NCI-H1092 (cell line): ENCODE measurements at places on chromosomes 3 and 15.
A peak's percentile ranks its signal among the peaks of the same experiment; 100 is the strongest.

GRCh38 chr15:68518785-68519430, 59.9 kb upstream of the CORO2B start:
- no peak for DNase-seq

DNA sequence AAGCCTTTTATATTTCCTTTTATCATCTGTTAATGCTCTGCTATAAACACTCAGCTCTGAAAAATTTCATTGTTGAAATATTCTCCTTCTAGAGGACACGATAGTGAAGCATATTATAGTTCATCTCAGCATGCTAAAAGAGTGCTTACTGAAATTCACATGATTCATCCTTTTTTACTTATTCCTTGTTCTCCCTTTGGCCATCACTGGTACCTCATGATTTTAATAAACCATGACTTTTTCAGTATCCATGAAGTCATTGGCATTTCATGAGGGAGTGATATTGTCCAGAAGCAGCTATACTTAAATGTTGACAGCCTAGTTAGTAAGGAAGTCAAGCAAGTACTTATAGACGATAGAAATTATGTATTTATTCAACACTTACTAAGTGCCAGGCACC, 112.7 kb downstream of the PROS1 start:
- no peak for DNase-seq

GRCh38 chr15:60531801-60532200, 52.9 kb upstream of the ICE2 start:
- no peak for DNase-seq

- DNase-seq, result peak; percentile 21
These were observed 146.6 kb downstream of the SERPINI1 start for GRCh38 chr3:167882057-167882667.

DNA sequence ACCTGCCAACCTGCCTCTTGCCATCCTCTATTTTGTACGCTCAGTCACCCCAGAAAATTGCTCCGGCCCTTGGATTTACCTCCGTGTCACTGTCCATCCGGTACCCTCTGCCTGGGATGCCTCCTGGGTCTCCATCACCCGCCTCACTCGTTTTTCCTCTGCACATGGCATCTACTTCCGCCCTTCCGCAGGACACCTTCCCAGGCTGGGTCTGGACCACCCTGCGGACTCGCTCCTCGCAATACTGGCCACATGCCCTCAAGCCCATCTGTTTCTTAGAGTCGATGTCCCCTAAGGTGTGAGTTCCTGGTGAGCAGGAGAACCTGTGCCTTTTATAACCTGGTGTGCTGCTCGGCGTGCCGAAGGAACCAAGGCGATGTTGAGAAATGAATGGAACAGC, 58.5 kb downstream of the APBA2 start:
- DNase-seq, result no peak

GRCh38 chr3:69915726-69916125, 83.8 kb upstream of the SAMMSON start:
- DNase-seq, result no peak

- DNase-seq, result no peak
These were observed 13.6 kb downstream of the WNT7A start for GRCh38 chr3:13866041-13866965.

- no peak for DNase-seq
These were observed 2.3 kb downstream of the FLNB start for GRCh38 chr3:58010562-58010961.

- DNase-seq, result no peak
These were observed 13.2 kb downstream of the PAK6 start for GRCh38 chr15:40252141-40252437.

- no peak for DNase-seq
These were observed 109.9 kb upstream of the RAP2B start for GRCh38 chr3:153052096-153052460.

DNA sequence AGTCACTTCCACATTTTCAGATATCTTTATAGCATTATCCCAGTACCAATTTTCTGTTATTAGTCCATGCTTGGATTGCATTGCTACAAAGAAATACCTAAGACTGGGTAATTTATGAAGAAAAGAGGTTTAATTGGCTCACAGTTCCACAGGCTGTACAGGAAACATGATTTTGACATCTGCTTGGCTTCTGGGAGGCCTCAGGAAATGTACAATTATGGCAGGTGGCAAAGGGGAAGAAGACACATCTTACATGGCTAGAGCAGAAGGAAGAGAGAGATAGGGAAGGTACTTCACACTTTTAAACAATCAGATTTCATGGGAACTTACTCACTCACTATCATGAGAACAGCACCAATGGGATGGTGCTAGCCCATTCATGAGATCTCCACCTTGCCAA, 172.3 kb upstream of the GPR149 start:
- no peak for DNase-seq

DNA sequence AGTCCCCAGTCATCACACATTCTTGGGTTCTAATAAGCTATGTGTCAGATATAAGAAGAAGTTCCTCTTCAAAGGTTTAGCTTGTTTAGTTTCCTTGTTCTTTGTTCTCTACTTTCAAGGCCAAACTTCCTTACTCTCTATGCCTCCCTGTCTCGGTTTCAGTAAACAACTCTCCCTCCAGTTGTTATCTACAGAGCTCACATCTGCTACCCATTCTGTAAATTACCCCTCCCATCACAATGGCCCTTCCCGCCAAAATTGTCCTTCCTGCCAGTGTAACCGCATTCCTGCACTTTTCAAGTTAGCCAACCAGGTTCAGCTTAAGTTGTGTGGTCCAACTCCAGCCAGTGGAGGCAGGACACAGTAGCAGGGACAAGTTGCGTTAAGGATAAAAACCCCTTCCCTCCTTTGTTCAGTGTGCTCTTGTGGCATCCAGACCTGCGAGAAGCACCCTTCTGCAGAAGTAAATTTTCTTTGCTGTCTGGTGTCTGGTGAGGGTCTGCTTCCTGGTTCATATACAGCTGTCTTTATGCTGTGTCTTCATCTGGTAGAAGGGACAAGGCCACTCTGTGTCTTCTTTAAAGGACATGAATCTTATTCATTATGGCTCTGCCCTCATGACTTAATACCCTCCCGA, 342.1 kb upstream of the GRM7 start:
- no peak for DNase-seq

GRCh38 chr3:69353503-69353902, 32.4 kb downstream of the FRMD4B start:
- DNase-seq, result no peak

GRCh38 chr15:100096700-100097099, 245.1 kb downstream of the ADAMTS17 start:
- no peak for DNase-seq

DNA sequence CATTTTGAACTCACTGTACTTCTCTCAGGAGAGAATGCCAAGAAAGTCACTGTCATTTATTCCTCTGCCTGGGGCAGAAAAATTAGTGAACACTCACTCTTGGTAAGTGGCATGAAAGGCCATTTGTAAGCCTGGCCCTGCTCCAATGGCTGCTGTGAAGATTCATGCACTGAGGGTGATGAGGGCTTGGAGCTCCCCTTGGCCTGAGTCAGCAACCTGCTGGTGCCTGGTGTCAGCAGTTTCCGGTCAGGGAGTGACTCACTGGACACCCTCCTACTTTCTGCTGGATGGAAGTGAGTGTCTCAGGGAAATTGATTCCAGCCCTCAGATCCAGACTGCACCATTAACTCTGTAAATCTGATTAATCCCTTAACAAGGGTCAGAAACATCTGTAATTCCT, 37.6 kb downstream of the TRA2B start:
- no peak for DNase-seq

GRCh38 chr3:72346526-72346926, 501.7 kb downstream of the SHQ1 start:
- DNase-seq, result no peak

DNA sequence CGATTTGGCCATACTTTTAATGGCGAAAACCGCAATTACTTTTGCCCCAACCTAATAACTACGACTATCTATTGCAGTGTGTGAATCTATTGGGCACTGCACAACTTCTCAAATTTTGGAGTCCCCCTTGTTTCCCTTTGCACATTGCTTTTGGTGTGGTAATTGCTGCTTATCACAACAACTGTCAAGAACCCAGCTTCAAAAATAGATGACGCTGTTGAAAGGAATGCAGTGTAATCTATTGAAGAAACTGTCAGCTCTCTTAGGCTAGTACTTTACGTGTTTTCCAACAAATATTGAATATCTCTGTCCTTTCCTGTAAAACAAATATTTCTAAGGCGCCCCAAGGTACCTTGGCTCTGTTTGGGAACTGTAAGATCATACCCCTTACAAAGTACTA, 222.8 kb upstream of the UBE2E2 start:
- DNase-seq, result no peak

GRCh38 chr3:80434366-80434765, 666.6 kb upstream of the ROBO1 start:
- DNase-seq, result no peak

DNA sequence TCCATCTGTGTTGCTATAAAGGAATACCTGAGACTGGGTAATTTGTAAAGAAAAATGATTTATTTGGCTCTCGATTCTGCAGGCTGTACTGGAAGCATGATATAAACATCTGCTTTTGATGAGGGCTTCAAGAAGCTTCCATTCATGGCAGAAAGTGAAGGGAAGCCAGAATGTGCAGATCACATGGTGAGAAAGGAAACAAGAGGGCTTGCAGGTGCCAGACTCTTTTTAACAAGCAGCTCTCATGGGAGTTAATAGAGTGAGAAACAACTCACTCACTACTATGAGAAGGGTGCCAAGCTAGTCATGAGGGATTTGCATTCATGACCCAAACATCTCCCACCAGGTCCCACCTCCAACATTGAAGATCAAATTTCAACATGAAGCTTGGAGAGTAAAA, 247.2 kb downstream of the ZIC4 start:
- DNase-seq, result no peak

DNA sequence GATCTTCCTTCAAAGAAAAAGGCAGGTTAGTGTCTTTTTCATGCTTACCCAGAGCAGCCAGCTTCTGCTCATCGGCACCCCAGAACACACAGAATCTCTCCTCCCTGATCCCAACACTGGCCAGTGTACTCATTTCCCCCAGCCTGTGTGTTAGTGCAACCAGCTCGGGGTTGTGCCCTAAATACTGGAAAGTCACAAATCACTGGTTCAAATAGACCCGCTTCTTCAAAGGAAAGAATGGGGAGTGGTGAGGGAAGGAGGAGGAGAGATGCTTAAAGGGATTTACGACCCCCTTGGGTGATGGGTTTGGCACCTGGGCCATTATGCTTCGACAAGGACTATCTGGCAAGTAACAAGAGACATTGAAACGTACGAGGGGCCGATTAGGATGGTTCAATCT, 114.0 kb downstream of the FOXB1 start:
- DNase-seq, result no peak

DNA sequence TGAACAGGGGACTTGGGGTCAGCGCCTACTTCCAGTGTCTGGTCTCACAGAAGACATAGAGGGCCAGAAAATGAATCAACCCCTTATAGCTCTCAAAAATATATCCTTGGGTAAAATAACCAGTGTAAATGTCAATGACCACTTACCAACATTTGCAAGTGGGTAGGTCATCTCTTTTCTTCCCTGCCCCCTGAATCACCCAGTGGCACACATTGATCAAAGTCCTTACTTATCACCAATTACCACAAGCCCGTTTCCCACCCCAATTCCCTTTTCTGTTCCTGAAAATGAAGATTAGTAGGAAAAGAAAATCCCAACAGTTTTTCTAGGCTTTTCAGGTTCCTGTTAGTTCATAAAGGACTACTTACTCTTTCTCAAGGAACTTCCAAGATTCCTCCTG, 70.5 kb upstream of the HEG1 start:
- DNase-seq, result no peak

GRCh38 chr3:181493423-181493822, 218.3 kb upstream of the SOX2 start:
- no peak for DNase-seq

DNA sequence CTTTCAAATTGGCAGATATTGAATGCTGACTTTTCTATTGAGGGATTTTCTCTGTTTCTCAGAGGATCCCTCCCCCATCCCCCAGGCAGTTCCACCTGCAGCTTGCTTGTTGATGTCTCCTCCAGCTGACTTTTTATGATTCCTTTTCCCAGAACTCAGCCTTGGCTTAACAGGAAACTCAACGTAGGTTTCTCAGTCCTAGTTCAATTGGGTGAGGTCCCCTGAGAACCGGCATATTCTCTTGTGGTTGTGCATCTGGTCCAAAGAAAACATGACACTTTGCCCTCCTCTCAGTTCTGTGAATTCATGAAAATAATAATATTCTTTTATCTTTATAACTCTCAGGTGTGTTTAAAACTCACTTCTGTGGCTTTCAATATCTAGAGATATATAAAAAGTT, 1222.1 kb downstream of the OTOL1 start:
- no peak for DNase-seq

DNA sequence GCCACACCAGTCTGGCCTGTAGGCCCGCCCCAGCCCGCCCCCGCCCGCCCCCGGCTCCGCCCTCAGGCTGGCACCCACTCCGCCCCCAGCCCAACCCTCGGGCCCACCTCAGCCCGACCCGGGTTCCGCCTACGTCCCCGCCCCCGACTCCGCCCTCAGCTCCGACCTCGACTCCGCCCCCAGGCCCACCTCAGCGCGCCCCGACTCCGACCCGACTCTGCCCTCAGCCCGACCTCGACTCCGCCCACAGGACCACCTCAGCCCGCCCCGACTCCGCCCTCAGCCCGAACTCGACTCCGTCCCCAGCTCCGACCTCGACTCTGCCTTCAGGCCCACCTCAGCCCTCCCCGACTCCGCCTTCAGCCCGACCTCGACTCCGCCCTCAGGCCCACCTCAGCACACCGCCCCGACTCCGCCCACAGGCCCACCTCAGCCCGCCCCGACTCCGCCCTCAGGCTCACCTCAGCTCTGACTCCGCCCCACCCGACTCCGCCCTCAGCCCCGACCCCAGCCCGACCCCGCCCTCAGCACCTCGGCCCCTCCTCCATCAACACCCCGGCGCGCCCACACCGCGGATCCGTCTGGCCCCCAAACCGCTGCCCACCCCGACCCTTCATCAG, at the start of gene RAB43:
Gene RAB43, minus strand, starts transcription at position 13 of the 620 bp plus-strand sequence. CDS start 315 bp downstream, outside the sequence.
- DNase-seq, result peak; percentile 51

- no peak for DNase-seq
These were observed 36.7 kb downstream of the ZBTB38 start for GRCh38 chr3:141405025-141405424.

GRCh38 chr3:184380185-184380626, 352 bp downstream of the CHRD start:
- DNase-seq, result no peak

DNA sequence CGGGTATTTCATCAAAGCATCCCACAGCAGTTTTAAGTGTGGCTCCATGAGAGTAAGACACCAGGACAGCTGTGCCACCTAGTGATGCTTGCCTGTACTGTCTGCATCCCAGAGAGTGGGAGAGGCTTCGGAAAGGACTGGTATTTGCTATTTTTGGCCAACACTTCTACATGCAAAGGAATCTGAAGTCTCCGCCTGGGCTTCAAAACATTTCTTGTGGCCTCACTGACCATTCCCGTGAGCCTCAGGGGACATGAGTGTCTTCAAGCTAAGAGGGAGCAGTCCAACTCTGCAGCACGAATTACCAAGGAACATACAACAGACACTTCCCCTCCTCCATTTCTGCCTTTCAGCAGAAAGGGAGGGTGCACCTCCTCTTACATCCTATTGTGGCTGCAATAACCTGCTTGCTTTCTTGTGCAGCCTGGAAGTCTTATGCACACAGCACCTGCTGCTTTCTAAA, 177.5 kb downstream of the RORA start:
- no peak for DNase-seq
